ENCODE measurements at places on chromosomes 2 and 18. TPM values are rescaled to one million over a fixed set of nuclear protein-coding genes. Genes with fewer than 3 reads are reported as not detected.

Gene ARHGEF4
- 10.4 TPM for polyA plus RNA-seq

Gene RPRM
- 8.5 TPM for polyA plus RNA-seq

Gene REG3A
- polyA plus RNA-seq, result not detected

Gene TSPYL6
- not detected for polyA plus RNA-seq

Gene ASB18
- 13.4 TPM for polyA plus RNA-seq

Gene ESCO1
- polyA plus RNA-seq, result 22.9 TPM

Gene TMEM37
- polyA plus RNA-seq, result 5.0 TPM

GRCh38 chr2:204896146-204896545 lies 350.9 kb downstream of the PARD3B start:
- no peak for DNase-seq

DNA sequence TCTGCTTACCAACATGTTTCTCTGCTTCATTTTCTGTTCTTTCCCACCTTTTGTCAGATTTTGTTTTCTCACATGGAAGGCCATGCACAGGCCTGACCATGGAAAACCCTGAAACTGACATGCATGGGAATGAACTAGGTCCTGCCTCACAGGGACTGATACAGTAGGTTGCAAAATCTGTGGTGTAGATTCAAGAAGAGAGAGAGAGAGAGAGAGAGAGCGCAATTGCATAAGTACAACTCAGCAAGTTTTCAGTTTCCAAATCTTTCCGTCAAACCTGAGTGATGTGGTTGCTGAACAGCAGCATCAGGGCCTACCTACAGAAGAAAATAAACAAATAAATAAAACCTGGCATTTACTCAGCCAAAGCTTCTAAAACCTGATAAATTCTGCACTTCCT lies 87.5 kb upstream of the RNF152 start:
- DNase-seq, result no peak

- DNase-seq, result no peak
Observed at GRCh38 chr18:2573408-2573807, 2.1 kb downstream of the NDC80 start.

- no peak for DNase-seq
Observed at GRCh38 chr2:236673823-236674185, 104.2 kb downstream of the ACKR3 start.

GRCh38 chr18:25805939-25806338 lies 284.5 kb downstream of the SS18 start:
- no peak for DNase-seq

DNA sequence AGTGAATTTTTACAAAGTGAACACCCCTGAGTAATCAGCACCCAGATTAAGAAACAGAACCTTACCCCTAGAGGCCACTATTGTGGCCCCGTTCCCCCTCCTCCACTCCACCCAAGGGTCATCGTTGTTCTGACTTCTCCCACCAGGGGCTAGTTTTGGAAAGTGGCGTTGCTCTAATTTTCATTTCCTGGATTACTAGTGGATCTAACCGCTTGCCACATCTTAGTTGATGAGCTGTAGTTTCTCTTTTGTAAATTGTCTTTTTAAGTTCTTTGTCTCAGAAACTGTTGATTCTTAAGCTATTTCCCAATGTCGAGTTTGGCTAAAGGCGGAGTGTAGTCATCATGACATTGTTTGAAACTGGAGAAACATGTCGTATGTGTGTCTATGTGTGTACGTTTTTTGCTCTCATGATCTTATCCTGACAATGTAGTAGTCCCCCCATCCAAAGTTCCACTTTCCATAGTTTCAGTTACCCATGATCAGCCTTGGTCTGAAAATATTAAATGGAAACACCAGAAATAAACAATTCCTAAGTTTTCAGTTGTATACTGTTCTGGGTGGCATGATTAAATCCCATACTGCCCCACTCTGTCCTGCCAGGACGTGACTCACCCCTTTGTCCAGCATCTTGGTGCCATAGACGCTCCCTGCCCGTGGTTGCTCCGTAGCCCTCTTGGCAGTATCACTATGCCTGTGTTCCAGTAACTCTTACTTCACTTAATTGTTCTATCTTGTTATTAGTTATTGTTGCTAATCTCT lies 71.0 kb upstream of the SP3 start:
- no peak for DNase-seq

DNA sequence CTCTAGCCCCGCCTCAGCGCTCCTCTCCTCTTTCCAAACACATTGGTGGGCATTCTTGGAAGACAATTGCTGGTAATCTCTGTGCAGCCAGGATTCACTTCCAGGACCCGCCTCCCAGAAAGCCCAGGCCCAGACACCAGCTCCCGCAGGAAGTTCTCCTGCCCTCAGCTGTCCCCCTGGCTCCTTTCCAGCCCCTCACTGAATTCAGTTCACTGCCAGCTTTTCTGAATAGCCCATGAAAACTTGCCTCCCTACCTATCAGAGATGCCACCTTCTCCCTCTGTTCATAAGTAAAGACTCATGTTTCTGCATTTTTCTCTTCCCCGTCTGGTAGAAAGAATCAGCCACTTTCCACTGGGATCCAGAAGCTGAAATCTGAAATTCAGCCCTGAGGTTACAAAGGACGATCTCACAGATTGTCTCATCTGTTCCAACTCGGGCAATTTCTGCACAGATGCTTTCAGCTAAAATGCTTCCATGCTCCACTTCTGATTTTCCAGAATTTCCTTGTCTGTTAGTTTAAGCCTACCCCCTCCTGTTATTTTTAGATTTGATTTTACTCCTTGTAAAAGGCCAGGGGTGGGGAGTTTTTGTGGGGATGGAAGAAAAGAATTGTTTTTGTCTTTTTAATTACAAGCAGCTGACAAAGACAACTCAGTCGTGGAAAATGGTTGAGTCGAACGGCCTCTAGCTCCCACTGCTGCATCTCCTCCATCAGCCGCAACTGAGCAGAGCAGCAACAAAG lies 98.1 kb downstream of the SP3 start:
- DNase-seq, result peak; percentile 69

GRCh38 chr2:193518041-193518817 lies 1323.5 kb upstream of the TMEFF2 start:
- no peak for DNase-seq

GRCh38 chr2:184078496-184078895 lies 519.8 kb upstream of the ZNF804A start:
- no peak for DNase-seq

DNA sequence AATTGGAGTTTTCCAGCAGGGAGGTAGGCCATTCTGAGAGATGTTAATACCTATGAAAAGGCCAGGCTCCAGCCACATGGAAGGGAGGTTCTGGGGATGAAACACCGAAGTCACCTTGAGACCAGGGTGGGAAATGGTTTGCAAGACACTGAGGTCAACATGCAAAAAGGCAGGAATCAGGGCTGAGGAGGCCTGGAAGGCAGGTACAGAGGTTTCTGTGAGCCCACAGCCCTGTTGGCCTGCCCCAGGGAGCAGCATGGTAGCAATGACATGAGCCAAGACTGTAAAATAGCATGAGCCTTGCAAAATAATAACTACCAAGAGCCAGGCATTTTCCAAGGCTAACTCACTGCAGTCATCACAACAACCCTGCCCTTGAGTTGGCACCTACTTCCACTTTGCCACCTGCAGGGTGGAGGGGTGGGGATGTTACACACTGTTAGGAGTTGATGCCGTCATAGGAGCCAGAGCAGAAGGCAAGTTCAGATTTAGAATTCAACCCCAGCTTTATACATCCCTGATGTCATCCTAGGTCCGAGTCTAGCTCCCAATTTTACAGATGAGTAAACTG lies 61.3 kb downstream of the ZBTB7C start:
- no peak for DNase-seq

- no peak for DNase-seq
Observed at GRCh38 chr2:19261061-19261460, 97.4 kb downstream of the OSR1 start.

GRCh38 chr2:64866797-64867196 lies 122.4 kb upstream of the SLC1A4 start:
- no peak for DNase-seq

DNA sequence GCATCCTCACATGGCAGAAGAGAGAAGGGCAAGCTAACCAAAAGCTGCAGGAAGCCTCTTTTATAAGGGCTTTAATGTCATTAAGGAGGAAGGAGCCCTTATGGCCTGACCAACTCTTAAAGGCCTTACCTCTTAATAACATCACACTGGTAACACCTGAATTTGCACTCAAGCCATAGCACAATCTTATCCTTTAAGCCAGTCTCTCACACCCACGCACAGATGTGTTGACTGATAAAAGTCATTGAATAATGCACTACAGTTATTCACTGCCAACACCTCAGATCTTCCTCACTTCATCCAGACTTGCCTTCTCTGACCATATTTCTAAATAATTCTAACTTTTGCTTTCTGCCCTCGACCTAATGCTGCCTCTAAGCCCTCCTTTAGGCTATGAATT lies 516.8 kb downstream of the ADCYAP1 start:
- DNase-seq, result no peak

GRCh38 chr2:224436634-224437033 lies 34.7 kb upstream of the FAM124B start:
- DNase-seq, result no peak

DNA sequence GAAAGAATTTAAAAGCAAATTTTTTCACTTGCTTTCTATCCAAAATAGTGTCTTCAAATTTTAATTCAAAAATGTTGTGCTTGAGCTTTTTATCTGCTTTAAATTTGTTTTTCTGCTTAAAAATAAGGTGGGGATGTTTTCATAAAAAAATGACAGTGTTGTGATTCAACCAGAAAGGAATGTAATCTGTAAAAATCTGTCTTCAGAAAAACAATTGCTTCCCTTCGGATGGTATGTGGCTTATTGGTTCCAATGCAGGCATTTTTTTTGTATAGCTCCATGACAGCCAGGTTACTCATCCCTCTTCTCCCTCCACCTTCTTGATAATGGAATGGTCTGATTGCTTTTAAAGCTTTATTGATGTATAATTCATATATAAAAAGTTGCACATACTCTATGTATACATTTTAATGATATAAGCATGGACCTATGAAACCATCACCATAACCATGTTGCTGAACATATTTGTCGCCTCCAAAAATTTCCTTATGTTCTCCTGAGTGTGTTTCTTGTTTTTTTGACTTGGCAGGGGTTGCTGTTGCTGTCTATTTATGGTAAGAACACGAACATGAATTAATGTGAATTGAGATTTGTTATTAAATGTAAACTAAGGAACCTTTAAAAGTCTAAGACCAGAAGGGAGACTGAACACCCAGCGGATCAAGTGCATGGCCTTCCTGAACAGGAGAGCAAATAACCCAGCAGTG lies 363.7 kb upstream of the SPHKAP start:
- no peak for DNase-seq

DNA sequence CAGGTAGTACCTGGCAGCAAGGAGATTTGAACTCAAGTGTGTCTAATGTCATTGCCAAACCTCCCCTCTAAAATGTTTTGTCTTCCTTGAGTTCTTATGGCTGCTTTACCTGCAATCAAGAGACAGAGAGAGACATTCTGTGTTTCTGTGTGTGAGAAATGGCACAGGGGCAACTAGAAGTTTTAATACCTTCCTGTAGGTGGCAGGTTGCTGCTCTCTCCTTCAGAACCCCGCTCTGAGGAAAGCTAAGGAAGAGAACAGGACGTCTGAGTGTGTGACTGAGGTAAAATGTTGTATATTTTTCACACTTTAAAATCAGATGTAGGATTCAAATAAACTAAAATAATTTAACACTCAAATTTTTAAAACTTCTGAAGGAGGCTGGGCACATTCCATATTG lies 19.2 kb downstream of the DTNA start:
- DNase-seq, result no peak

DNA sequence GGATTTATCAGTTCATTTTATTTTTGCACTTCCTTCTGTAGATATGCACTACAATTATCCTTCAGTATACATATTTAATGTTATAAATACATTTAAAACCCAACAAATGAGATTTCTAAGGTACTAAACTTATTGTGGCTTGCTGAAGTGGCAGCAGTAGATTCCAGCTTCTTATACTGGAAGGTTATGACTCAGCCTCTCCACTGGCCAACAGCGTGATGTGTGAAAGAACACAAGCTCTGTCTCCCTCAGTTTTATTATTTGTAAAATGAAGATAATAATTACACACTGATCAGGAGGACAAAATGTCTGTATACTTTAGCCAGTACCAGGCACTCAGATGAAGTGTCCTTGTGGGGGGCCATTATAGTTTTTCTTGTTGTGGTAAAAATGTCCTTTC lies 1147.1 kb downstream of the CNTNAP5 start:
- DNase-seq, result no peak

DNA sequence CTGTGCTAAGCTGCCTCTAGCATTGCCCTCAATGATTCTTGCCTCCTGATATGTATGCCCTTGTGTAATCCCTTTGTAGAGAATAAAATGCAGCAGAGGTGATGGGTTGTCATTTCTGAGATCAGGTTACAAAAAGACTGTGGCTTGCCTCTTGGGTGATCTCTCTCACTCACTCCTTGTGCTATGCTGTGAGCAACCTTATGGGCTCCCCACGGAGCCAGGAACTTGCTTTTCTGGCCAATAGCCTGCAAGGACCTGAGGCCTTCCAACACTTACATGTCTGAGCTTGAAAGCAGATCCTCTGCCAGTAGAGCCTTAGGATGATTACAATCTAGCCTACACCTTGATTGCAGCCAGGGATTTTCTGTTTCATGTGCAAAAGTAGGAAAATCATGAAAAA lies 123.1 kb upstream of the XIRP2 start:
- no peak for DNase-seq

- DNase-seq, result no peak
Observed at GRCh38 chr2:118854507-118855345, 7.3 kb upstream of the EN1 start.

DNA sequence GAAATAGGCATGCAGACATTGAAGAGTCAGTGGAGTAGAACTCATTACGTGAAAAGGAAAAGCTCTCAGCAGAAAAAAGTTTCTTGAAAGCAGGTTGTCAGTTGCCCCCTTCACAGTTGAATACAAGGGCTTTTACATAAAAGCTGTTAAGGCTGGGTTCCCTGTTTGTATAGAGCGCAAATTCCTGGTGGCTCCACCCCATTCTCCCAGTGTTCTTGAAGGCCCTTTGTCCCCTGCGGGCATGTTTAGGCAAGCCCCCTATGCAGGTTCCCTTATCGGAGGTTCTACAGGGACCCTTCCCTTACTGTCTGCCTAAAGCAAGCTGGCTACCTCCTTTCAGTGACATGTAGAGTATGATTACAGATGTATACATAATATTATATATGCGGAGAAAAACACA lies 497.2 kb upstream of the SYT4 start:
- no peak for DNase-seq

DNA sequence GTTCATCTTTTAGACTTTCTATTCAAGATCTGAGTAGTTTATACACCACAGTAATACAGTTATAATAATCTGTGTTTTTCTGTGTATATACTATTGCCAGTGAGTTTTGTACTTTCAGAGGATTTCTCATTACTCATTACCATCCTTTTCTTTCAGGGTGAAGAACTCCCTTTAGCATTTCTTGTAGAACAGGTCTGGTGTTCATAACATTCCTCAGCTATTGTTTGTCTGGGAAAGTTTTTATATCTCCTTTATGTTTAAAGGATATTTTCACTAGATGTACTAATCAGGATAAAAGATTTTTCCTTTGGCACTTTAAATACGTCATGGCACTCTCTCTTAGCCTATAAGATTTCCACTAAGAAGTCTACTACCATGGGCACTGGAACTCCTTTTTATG lies 705.5 kb downstream of the SLC4A3 start:
- DNase-seq, result no peak

- DNase-seq, result no peak
Observed at GRCh38 chr2:60539140-60539539, 14.3 kb downstream of the BCL11A start.
